ENCODE measurements at places on chromosomes 3 and 15.

DNA sequence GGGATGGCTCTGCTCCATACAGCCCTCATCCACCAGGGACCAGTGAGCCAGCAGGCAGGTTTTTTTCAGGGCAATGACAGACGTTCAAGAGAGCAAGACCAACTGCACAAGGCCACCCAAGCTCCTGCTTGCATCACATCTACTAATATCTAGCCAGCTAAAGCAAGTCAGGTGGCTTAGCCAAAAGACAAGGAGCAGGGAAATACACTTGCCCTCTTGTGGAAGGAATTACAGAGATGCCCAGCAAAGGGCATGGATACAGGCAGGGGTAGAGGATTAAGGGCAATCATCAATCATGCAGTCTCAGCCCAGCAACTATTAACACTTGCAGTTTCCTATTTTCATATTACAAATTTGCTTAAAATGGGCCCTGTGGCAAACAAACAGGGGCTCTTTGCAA lies 81.5 kb upstream of the NTRK3 start:
- no peak for DNase-seq

DNA sequence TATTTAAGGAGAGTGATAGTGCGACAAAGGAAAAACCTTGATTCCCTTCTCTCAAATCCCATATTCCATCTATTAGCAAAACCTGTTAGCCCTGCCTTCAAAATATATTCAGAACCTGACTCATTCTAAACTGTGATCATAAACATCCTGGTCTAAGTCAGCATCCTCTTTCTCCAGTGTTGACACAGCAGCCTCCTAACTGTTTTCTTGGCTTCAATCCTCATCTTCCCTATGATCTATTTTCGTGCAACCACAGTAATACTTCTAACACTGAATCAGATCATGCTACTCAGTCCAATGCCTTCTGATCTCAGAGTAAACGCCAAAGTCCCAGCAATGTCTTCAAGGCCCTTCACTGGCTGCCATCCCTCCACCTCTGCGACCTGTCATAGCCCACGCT lies 785.1 kb downstream of the EDEM1 start:
- no peak for DNase-seq

DNA sequence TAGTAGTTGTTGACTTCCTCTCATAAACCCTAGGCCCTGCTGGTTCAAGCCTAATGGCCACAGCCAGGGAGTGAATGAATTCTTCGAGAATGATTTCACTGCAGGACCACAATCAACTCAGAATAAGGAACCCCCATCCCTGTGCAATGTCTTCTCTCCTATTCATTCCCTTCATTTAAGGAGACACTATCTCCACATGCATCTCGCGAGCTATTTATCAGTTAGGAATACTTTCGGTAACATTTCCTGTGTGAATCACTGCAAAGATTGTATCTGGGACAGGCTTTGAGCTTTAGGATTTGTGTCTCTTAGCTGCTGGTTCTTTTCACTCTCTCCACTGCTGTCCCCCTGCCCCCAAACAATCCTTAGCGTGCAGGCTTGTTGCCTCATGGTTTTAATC lies 94.4 kb downstream of the MYLK start:
- DNase-seq, result no peak

- no peak for DNase-seq
Measured at GRCh38 chr3:139715743-139716360, 38.1 kb upstream of the NMNAT3 start.

GRCh38 chr15:71078506-71079207 lies 36.6 kb upstream of the THSD4 start:
- no peak for DNase-seq

DNA sequence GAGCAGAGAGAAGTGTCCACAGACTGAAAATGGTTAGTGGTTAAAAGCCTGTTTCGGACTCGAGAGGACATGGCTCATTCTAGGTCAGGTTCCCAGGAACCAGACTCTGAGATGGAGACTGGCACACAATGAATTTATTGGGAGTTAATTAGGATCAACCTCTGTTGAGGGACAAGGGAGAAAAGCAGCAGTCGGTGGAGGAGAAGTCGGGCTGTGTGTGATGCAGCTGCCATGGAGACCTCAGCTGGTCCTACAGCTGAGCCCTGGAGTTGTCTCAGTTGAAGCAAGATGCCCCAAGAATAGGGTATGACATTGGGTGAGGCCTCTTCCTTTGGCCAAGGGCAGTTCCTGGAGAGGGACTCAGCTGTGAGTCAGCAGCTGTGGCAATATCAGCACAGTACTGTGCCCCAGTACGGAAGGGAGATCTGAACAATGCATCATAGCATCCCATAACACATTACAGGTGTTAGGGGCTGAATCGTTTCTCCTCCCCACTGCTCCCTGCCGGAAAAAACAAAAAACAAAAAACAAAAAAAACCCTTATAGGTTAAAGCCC lies 105.4 kb downstream of the ABHD5 start:
- DNase-seq, result no peak

DNA sequence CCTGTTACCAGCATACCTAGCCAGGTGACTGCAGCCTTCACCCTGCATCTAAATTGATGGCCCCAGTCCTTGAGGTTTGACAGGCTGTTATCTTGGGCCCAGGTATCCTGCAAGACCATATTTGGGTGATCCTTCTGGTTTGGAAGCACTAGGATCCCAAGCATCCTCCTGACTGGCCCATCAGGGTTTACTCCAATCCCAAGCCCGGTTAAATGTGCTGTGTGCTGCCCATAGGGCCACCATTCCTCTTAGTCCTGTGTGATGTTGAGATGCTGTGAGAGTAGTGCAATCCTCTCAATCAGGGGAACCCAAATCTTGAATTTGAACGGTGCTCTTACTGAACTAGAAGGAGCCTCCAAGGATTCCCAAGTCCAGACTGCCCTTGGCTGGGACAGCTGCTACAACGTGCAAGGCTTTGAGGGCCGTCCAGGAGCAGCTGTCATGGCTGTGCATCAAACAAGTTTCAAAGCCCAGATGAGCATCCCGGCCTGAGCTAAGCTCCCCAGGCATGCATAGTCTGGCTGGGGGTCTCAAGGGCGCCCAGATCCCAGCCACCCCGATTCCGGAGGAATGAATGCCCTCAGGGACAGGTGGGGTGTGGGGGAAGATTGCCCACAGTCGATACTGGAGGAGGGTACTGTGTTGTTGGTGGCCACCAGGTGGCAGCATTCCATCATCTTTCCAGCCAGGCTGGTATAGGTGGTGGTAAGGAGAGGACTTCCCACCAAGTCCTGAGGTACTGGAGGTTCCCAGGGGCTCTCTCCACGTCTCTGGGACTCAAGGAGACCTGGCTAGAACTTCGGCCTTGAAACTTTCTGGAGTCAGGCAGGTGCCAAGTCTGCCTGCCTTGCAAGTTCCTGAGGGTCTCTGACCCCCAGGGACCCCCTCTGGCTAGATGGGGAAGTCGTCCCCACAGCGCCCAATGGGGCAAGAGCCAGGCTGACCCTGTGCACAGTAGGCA lies 32.6 kb downstream of the RBM5 start:
- DNase-seq, result peak; percentile 83

GRCh38 chr3:12279591-12280326 lies 9.1 kb upstream of the PPARG start:
- DNase-seq, result no peak

DNA sequence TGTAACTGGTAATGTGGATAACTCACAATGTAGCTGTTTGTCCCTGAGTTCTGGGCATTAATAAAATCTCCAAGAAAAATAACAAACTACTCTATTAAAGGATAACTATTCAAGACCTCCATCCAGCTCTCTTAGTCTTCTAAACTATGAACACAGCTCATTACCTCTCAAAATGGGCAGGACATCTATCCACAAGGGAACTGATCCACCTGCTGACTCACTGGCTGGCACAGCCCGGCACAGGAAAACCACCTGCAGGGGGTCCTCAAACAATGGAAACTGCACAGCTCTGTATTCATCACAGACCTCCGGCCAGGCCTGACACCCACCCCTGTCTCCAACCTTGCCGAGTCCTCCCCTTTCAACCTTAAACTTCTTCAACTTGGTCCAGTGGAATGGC lies 255.4 kb downstream of the TJP1 start:
- no peak for DNase-seq

GRCh38 chr15:65818927-65819562 lies 27.0 kb upstream of the DENND4A start:
- no peak for DNase-seq

DNA sequence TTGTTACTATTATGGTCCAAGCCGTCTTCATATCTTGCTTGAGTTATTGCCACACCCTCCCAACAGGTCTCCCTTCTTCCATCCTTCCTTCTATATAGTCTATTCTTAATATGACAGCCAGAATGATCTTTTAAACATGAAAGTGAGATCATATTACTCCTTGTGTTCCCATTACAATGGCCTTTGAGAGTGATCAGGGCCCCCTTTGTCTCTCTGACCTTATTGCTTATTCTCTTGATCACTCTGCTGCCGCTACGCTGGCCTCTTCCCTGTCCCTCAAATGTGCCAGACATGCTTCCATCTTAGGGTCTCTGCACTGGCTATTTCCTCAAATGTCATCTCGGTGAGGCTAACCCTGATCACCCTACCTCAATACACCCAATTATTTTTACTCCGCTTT lies 38.1 kb downstream of the UBE2E2 start:
- DNase-seq, result no peak

DNA sequence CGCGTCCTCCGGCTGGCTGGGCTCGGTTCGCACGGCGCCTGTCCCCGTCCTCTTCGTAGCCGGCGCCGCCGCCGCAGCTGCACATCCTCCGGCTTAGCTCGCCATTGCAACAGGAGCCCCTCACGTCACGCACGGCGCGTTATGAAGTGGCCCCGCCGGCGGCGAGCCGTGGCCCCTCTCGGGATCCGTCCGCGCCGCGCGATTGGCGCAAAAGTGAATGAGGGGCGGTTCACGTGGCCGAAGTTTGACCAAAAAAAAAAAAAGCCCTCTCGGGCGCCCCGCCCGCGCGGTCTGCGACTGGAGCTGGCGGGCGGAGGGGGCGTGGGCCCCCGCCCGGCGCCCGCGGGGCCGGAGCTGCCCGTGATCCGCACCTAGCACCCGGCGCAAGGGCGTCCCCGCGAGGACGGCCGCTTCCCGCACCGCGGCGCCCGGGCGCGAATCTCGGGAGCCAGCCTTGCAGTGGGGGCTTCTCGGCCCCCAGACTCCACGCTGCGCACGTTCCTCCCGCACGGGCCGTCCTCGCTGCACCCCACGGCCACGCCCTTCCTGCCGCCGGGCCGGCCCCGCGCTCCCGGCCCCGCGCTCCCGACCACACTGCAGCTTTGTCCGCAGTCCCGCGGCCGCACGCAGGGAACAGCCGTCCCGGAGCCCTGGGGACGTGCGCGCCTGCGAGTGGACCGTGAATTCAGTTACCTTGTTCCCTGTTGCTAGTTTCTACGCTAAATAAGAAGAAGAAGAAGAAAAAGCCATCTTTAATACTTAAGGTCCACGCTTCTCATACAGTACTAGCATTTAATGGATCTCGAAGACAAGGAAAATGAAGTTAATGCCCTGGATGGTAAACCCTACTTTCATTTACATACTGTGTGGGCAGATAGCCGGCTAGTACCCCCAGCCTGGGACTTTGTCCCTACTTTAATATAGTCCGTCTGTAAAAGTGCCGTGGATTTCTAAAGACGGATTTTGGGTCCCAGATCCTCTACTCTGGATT lies at the start of gene CHSY1:
TSS of gene CHSY1 (minus strand) at position 219 of the 991 bp plus-strand sequence. CDS start 592 bp downstream, outside the sequence.
- peak; percentile 88 for DNase-seq

DNA sequence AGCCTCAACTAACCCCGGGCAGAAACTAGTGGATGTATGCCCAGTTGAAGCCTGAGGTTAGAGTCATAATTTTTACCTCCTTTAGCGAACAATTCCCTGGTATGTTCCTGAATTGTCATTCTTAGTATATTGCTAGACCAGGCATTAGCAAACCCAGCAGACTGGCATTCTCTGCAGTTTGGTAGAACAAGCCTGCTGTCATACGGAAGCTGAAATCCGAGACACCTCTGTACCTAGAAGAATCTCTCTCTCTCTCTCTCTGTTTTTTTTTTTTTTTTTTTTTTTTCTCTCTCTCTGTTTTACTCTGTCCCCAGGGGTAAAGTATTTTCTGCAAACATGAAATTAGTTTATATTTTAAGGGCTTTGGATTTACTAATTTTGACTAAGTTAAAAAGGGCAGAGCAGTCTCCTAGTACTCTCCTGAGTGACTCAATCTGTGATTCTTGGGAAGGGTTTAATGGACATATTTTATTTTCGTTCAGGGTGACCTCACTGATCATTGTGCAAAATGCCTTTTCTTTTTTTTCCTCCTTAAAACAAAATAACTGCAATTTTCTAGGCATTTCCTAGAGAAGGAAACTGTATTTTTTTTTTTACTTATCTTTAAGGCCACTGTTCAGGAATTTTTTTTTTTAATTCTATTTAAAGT lies 133.6 kb upstream of the ICE2 start:
- DNase-seq, result no peak

GRCh38 chr3:132561003-132561402 lies 36.1 kb upstream of the ACKR4 start:
- DNase-seq, result no peak

DNA sequence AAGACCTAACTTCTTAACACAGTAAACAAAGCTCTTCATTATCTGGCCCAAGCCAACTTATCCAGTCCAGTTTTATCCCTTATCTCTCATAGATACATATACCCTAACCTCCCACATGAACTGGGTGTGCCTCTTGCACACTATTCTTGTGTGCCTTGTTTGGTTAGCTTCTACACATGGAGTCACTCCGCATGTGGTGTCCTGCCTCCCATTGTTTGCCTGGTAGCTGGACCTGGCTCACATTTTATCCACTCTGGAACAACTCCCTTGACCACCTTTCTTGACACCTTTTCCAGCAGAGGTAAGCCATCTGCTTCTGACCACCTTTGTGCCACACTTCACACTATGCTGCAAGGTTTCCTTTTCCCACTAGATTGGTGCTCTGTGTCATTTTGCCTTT lies 15.2 kb downstream of the TIPARP start:
- DNase-seq, result no peak

- DNase-seq, result no peak
Measured at GRCh38 chr3:100289339-100289738, 28.5 kb downstream of the TBC1D23 start.

DNA sequence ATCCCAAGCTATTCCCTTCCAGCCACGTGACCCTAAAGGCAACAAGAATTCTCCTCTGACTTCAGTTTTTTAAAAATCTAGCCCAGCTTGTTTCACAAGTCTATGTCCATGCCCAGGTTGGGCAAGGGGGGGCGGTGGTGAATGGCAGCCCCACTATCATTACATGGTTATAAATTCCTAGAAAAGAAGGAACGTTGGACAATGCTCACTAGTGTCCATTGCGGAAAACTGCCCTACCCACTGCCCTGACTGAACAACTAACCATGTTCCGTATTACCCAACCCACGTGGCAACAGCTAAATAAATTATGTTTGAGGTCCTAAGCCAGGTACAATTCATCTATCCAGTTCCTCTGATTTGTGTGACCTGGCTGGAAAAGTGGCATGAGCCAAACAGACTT lies 8.7 kb upstream of the TAFA4 start:
- DNase-seq, result no peak

- peak; percentile 51 for DNase-seq
Measured at GRCh38 chr3:57006949-57007419, 53.5 kb upstream of the SPATA12 start.

DNA sequence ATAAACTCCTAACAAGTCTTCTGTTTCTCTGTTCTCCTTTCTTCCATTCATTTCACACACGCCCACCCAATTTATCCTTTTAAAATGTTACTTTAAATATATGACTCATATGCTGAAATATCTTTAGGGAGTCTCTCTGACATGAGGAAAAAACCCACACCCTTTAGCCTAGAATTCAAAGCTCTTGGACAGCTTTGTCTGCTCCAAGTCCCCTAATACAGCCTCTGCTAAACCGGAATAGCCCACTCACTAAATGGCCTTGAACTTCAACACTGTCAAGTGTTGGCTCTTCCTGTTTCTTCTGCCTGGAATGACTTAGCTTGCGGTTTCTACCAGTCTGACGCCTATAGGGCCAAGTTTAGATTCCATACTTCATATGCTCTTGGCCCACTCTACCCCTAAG lies 3.3 kb upstream of the CD96 start:
- DNase-seq, result no peak

GRCh38 chr3:103002425-103003176 lies 567.8 kb downstream of the ZPLD1 start:
- DNase-seq, result no peak
